D721Med (cell line): ENCODE measurements at places on chromosomes 5 and 9.

DNA sequence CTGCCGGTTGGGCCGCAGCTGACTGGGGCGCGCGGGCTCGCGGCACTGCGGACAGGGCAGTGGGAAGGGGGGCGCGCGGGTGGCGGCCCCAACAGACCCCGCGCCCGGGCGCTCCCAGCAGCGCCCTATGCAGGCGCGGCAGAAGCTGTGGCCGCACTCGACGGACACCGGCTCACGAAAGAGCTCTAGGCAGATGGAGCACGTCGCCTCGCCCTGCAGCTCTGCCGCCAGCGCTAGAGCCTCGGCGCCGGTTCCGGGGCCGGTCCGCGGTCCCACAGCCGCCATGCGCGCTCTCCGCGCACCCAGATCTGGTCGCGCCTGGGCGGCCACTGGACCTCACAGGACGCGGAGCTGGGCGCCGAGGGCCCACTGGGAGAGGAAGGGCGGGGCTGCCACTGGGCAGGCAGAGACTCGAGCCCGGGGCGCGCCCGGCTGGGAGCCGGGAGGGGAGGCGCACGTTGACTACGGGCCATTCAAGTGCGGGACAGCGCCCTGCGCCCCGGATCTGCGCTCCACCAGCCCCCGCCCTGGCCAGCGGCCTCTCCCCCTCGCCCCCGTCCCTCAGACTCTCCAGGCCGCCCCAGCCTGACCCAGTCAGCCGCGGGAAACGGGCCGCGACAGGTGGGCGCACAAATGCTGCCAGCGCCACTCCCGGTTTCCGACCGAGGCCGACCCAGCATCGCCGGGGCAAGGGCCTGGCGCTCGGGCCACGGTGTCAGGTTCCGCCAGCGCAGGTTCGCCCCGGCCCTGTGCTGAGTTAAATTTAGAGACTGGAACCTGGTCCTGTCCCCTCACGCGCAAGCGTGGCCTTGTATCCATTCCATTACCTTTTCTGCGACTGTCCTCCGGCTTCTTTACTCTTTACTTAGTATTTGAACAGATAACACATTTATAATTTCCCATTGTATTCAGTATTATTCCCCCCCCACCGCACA, at the start of gene TRIM7:
TSS of gene TRIM7 (minus strand) at position 371 of the 935 bp plus-strand sequence. CDS start at position 285, 86 bp downstream.
- no peak for DNase-seq

DNA sequence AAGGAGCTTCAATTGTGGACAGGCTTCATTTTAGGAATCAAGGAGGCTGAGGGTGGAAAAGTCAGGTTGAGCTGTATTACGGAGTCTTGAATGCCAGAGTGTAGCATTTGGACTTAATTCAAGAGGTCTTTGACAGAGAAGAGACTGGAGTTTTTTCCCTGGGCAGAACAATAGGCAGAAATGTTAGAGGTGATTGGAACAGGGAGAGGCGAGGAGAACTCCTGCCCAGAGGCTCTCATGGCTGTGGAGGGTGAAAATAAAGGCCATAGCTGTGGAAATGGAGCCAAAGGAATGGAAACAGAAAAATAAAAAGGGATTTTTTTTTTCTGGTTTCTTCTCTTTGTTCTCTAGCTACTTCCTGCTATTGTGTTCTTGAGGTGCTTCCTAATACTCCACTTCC, 3.7 kb upstream of the IFNB1 start:
- DNase-seq, result no peak

- DNase-seq, result no peak
Measured at GRCh38 chr5:98635656-98636055, 137.8 kb upstream of the RGMB start.

DNA sequence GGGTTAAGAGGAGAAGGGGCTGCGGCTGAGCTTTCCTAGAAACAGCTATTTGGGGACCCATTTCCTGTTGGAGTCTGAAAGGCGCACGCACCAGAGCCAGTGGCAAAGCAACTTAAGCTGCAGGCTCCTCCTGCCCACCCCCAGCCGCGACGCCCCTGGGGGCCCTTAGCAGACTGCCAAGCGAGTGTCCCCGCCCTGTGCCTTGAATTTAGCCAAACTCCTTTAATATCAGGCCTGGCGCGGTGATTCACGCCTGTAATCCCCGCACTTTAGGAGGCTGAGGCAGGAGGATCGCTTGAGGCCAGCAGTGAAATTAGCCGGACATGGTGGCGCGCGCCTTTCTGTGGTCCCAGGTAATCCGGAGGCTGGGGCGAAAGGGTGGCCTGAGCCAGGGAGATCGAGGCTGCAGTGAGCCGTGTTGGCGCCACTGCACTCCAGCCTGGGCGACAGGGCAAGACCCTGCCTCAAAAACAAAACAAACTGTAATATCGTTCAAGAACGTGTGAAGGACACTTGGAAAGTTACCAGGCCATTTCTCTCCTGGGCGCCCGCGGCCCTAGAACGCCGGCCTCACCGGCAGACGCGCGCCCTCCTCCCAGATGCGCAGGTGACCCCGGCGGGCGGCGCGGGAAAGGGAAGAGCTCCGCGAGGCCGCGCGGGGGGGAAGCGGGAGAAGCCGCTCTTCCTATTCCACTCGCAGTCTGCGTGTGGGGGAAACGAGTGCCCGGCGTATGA, 1.0 kb upstream of the F2R start:
- DNase-seq, result no peak

DNA sequence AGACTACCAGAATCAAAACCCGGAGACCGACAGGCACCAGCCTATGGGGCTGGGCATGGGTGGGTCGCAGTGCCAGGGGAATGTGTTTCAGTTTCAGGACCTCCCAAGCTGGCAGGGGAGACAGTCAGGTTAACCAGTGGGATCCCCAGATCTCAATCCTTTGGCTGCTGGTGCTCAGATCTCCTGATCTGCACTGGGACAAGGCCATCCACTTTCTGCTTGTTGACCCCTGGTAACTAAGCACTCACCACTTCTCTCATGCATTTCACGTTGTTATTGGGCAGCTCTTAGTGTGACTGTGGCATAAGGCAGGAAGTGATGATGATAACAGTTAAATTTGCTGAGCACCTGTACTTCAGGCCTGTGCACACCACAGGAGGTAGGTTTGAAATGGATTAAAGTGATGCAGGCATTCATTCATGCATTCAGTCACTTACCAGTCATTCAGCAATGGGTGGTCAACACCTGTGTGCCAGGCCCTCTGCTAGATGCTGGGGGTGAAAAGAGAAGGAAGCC, 42.1 kb upstream of the STXBP1 start:
- no peak for DNase-seq

DNA sequence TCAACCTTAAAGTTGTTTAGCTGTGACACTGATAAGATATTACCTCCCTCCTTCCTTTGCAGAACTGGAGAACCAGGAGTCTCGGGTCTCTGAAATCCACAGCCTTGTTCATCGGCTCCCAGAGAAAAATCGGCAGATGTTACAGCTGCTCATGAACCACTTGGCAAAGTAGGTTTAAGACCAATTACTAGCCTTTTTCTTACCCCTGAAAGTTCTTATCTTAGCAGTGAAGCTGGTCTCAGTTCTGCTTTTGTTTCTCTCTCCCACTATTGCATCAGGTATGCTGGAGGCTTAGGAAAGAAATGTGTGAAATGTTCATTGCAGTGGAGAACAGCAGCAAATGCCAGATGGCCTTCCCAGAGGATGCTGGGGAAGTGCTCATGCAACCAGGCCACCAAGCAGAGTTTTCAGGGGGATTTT, 287.4 kb downstream of the ARHGAP26 start:
- no peak for DNase-seq

DNA sequence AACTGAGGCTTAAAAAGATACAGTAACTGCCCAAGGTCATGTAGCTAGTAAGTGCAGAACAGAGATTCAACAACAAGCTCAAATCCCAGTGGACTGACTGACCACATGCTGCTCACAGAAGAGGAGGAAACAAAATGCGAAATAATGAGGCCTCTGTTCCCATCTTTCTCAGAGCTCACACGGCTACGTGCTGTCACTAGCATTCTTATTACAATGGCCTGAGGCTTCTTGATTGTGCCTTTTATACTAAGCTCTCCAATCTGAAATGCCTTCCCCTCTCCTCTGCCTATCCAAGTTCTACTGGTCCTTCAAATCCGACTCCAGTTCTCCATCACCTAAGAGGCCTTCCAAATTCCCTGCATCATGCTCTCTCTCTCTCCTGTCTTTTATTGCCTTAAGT, 26.0 kb downstream of the SGTB start:
- no peak for DNase-seq

DNA sequence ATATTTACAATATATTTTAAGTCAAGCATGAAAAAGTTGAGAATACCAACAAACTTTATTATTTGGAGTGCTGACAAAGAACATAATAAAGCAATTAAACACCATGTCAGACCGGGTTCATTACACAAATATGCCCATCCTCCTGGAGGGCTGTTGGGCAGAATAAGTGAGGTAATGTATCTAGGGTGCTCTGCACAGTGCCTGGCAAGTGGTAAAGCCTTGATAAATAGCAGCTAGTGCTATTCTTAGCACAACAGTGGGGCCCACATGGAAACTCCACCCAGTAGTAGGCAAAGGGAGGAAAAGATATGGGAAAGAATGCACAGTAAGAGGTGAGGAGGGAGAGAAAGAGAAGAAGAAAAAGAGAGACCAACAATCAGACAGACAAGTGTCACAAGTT, 97.7 kb downstream of the SLC1A3 start:
- DNase-seq, result no peak

GRCh38 chr9:25397746-25398145, 280.5 kb downstream of the TUSC1 start:
- DNase-seq, result no peak

- DNase-seq, result no peak
Measured at GRCh38 chr9:121485623-121486022, 14.0 kb downstream of the GGTA1 start.
